Fibroblast of villous mesenchyme (primary cell): ENCODE measurements at places on chromosomes 13 and 19. TPM values are rescaled to one million over a fixed set of nuclear protein-coding genes. Genes with fewer than 3 reads are reported as not detected.

The PRRG2 gene
- total RNA-seq = 0.32 and 0.43 TPM in 2 replicates

The PROSER1 gene
- 12.5 and 13.5 TPM in 2 replicates for total RNA-seq

DNA sequence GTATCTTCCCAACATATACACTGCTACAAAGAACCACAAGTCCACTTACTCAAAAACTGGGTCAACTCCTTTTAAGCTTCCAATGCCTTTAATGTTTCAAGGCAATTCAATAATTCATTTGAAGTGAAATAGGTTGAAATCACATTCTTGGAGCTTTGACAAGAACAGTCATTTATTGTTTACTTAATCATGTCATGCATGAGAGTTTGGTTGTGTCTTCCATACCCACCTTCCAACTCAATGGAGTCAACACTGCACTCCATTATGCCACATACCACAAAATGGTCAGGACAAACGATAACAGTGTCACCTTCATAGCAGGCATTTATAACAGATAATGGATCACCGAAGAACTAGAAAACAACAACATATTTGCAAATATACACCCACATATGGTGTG is 506.3 kb downstream of the UQCRFS1 start:
- no peak for DNase-seq

The TMPRSS9 gene
- total RNA-seq = not detected in 2 replicates
